Stimulated activated CD4-positive, alpha-beta T cell treated with anti-CD3 and anti-CD28 coated beads, TNF-alpha, amount 100 ng/mL, for 1 hour (primary cell): ENCODE measurements at places on chromosomes 2 and 18.

GRCh38 chr2:135820003-135820618 lies 16.9 kb downstream of the LCT start:
- DNase-seq, result peak; percentile 23

DNA sequence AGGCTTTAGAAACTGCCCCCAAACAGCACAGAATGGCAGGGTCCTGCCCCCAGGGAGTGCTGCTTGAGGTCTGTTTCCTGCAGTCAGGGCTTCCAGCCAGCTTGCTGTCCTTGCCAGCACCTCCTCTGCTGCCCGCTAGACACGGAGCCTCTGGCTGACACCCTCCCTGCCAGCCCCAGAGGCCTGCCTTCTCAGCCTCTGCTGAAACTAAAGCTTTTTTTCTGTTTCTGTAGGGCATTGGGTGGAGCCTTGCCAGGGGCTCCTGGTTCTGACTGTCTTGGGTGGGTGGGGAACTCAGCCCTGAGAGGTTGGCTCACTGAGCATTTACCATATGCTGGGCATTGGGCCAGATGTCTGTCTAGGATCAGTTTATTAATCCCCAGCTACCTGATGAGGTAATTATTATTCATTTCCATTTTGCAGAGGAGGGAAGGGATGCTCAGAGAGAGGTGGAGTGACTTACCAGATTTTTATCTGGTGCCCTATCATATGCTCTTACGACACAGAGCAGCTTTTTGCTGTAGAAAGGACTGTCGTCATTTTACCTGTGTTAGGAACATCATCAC lies 35.4 kb downstream of the INPP4A start:
- DNase-seq, result no peak

DNA sequence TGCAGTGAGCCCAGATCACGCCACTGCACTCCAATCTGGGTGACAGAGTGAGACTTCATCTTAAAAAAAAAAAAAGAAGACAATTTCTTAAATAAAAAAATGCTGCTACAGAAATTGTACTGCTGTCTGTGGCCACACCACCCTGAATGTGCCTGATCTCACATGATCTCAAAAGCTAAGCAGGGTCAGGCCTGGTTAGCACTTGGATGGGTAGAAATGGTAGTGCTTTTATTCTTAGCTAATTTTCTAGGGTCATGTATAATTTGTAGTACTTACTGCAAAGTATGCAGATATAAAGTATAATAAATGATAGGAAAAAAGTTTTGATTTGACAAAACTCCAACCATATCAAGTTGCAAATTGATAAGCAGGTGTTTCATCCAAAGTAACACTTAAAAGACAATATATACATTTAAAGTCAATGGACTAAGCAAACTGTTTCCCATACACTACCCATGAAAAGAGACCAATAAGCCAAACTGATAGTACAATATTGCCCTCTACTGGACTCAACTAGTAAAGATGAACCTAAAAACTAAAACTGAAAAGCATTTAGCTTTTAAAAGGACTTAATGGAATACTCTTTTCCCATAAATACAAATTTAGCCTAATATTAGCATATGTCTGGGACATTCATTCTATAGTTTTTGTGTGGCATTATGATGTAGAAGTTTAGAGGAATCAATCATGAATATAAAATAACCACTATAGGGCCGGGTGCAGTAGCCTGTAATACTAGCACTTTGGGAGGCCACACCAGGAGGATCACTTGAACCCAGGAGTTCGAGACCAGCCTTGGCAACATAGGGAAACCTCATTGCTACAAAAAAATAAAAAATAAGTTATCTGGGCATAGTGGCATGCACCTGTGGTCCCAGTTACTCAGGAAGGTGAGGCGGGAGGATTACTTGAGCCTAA lies 18.6 kb upstream of the PEX13 start:
- no peak for DNase-seq

GRCh38 chr2:17122887-17123501 lies 395.2 kb downstream of the RAD51AP2 start:
- DNase-seq, result no peak

DNA sequence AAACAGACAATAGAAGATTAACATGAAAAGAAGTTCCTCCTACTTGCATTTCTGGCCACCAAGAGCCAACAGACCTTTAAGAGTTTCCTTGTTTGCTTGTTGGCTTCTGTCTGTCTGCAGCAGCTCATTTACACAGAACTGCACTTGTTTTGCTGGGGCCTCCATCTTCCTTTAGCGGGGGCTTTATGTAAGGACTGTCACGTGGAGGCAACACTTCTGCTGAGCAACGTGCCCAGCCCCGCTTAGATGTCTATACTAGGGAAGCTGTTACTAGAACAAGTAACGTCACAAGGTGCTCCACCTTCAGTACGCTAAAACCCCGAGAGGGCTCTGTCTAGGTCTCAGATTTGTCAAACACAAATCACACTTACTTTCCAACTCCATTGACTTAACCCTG lies 104.3 kb upstream of the PXDN start:
- no peak for DNase-seq

- DNase-seq, result no peak
Measured at GRCh38 chr2:113083296-113083695, 15.5 kb downstream of the IL1F10 start.

DNA sequence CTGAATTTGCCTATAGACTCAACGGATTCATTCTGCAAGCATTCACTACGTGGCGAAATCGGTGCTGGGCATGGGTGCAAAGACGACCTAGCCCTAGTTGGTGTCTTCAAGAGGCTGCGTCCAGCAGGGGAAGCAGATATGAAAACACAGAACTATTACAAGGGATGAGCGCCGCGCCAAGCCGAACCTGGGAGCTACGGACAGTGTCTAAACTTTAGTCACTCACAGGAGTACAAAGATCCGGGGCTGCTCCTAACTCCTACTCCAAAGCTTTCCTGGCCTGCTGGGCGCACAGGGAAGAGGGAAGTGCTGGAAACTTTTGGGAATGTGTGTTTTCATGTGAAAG lies 732 bp upstream of the ANXA4 start:
- DNase-seq, result no peak

GRCh38 chr18:77651441-77651840 lies 401.8 kb downstream of the GALR1 start:
- no peak for DNase-seq

DNA sequence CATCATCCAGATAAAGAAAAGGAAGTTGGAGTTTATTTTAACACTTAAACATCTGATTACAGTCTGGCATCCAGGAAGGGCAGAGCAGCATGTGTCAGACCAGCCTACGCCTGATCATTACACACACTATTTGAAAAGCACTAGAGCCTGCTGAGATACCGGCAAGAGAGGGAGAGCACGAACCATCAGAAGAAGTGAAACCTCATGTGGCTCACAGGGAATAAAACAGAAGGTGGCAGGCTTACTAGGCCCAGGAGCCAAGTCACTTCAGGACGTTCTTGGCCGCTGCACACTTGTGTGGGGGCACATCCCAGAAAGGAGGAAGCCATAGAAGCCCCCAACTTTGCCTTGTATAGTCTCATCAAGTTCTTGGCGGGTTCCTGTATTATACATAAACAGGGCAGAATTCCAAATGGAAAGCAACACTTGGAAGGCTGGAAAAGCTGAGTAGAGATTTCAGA lies 105.5 kb downstream of the UGGT1 start:
- no peak for DNase-seq

GRCh38 chr2:135023886-135024485 lies 23.3 kb downstream of the MAP3K19 start:
- DNase-seq, result no peak

DNA sequence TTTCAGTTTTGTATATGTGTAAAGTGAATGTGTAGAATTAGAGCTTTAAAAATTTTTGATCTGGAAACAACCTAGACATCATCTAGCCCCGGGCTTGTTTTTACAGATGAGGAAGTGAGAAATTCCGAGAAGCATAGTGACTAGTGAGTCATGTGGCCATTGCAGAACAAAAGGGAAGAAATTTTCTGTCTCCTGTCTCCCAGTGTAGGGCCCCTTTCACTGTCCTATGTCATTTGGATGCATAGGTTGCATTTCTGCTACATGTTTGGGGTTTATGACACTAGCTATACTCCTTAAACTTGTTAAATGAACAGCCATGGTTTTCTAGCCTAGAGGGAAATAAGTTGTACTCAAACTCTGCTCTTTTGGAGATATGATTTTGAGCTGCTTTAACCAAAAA lies 84.6 kb downstream of the PLCL1 start:
- DNase-seq, result no peak

DNA sequence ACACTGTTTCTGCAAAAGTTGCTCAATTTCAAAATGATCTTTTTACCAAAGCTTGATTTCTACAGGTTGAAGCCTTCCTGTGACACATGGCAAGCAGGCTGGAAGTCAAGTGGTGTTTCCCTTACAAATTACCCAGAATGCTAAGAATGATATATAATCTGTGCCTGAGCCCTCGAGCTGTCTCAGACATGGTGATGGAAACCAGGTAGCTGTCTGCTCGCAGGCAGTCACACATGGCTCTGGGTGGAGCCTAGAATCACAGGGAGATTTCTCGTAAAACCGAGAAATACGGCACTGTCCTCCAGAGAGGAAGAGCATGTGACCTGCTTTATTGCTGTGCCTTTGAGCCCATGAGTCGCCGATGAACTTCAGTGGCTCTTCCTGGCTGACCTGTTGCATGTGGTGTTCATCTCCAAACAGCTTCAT lies 392.9 kb downstream of the ZNF521 start:
- no peak for DNase-seq

- DNase-seq, result no peak
Measured at GRCh38 chr18:71115261-71115660, 826.4 kb downstream of the SOCS6 start.

DNA sequence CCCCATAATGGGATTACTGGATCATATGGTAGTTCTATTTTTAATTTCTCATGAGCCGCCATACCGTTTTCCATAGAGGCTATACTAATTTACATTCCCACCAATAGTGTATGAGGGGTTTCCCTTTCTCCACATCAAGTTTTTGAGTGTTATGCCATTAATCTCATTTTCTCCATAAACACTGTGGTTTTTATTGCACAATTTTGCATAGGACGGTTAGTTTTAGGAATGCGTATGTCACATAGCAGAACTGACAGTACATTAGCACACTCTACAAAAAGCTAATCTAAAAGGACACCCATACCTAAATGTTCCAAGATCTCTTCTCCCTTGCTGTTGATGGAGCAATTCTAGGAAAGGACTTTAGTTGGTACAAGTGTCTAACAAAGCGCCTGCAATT lies 32.5 kb downstream of the DARS1 start:
- DNase-seq, result no peak

DNA sequence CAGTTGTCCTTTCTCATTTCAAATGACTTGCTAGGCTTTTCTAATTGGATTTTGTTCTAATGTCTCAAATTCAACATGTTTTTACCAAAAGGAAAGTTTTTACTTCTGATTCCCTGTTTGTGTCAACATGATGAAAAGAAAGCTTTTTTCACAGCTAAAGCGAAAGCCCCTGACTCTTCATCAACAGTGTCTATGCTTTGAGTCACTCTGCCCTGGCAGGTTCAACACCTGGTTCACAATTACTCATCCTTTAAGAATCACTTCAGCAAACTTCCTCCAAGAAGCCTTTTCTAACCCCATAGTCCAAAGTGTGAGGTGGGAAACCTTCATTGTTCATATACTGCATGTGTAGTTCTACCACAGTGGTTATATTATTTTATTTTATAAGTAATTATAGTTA lies 7.6 kb upstream of the DSG2 start:
- DNase-seq, result no peak

DNA sequence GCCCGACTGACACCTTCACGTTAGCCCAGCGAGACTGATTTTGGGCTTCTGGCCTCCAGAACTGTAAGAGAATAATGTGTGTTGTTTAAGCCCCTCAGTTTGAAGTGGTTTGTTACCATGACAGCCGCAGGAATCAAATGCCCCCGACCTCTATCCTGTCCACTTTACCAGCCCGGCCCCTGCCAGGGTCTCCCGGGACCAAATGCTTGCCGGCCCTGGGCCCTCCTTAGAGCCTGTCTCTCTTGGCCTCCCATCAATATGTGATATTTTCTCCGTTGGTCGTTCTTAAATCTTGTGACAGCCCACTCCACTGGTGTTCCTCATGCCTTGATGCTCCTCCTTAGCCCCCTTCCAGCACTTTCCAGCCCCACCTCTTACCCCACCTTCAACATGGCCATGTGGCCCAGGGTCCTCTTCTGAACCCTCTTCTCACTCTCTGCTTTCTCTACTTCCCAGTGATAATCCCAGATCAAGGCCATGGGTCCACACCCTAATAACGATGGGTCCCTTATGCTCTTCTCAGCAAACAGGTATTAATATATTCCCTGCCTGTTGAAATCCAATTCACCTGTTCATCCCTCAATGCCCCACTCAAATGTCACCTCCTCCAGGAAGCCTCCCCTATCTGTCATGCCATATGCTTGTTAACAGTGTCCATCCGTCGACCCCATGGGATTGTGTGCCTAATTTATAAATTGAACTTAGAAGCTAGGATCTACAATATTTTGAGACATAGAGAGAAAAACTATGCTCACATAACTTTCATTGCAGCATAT lies 192.8 kb downstream of the ZFP36L2 start:
- DNase-seq, result no peak

DNA sequence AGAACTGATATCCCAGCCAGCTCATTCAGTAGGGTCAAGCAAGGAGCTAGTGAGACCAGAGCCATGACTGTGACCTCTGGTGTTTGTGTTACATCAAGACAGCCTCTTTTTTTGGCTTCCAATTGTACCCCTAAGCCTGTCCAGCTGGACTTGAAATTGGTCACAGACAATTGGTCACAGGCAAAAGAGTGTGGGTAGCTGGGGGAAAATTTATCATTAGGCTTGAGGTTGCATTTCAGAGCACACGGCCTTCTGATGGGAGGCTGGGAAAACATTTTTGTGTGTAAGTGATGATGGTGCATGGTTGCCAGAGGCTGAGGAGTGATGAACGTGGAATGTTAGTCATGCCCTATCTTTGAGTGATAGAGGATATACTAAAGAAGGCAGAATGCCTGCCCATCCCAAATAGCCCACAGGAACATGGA lies 285.1 kb upstream of the SLC14A2 start:
- no peak for DNase-seq

DNA sequence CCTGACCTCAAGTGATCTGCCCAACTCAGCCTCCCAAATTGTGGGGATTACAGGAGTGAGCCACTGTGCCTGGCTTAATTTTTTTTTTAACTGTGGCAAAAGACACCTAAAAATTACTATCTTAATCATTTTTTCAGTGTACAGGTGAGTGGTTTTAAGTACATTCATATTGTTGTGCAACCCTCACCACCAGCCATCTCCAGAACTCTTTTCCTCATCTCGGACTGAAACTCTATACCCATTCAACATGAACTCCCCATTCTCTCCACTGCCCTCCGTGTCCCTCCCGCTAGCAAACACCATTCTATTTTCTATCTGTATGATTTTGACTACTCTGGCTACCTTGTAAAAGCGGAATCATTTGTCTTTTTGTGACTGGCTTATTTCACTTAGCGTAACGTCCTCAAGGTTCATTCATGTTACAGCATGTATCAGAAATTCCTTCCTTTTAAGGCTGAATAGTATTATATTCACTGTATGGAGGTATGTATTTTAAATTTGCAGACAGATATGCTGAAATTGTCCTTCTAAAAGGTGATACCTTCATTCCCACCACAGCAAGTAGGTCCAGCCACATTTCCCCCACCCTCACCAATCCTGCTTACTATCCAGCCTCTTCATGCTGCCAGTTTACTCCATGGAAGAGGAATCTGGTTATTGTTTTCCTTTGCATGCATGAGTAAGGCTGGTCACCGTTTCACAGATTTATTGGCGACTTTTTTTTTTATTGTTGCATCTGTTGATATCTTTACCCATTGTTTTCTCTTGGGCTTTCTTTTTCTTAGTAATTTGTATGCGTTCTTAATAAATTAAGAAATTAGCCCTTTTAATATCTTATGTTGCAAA lies 40.6 kb upstream of the ANXA4 start:
- no peak for DNase-seq
